ENCODE measurements at places on chromosomes 1 and 21. TPM values are rescaled to one million over a fixed set of nuclear protein-coding genes. Genes with fewer than 3 reads are reported as not detected.

Gene TMPRSS15
- total RNA-seq = 0.10 TPM

Gene LCE2C
- total RNA-seq = 3.4 TPM

Gene ESRRG
- total RNA-seq = 2.3 TPM

Gene NDUFV3
- total RNA-seq = 37.9 TPM

Gene TCHHL1
- 17.4 TPM for total RNA-seq

Gene WNT2B
- 4.7 TPM for total RNA-seq

Gene KLHL17
- total RNA-seq = 3.9 TPM

- peak; percentile 31 for DNase-seq
Observed at GRCh38 chr1:7643530-7643929, 127.6 kb upstream of the VAMP3 start.

DNA sequence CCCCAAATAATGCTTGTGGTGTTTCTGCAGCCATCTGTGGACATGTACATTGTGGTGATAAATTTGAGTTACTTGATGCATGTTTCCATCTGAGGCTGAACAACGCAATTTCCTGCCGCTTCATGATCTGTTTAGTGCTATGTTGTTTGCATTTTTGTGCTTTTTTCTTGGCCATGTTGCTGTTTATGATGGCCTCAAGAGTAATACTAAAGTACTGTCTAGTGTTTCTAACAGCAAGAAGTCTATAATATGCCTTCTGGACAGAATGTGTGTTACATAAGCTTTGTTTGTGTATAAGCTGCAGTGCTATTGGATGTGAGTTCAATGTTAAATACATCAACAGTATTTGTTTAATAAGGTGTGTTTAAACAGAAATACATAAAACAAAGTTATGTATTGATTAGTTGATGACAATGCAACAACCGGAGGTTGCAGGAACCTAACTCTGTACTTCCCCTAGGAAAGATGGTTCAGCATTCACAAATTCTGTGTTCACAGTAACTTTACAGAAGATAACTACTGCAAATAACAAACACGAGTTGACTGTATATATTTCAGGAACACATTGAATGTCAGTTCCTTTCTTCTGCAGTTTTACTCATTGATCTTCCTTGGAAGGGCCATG, 114.8 kb upstream of the USP24 start:
- DNase-seq = peak; percentile 84

- DNase-seq = no peak
Observed at GRCh38 chr1:167077128-167077867, 12.9 kb downstream of the GPA33 start.

DNA sequence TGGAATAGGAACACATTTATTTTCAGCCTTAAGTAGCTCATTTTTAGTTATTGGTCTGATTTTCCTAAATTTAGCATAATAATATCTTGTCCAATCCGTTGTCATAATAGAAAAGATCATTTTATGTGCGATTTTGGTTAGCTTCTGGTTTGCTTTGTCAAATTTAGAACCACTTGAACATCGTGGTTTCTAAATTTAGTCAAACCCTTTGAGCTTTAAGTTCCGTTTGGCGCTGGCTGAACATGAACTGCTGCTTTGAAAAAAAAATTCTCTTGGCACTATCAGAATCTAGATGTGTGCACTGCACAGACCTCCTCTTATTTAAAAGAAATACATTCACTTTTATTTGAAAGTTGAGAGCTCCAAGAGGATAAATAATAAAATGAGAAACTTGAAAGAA, 370.6 kb downstream of the PTPRC start:
- no peak for DNase-seq

DNA sequence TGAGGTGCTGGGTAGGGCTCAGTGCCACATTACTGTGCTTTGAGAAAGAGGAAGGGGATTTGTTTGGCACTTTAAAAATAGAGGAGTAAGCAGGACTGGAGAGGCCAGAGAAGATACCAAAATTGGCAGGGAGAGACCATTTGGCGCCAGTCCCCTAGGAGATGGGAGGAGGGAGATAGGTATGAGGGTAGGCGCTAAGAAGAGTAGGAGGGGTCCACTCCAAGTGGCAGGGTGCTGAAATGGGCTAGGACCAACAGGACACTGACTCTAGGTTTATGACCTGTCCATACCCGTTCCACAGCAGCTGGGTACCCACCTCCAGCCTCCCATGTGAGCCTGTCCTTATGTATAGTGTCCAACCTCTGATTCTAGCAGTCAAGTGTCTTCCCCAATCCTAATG, 1.0 kb upstream of the CRTC2 start:
- DNase-seq = no peak

DNA sequence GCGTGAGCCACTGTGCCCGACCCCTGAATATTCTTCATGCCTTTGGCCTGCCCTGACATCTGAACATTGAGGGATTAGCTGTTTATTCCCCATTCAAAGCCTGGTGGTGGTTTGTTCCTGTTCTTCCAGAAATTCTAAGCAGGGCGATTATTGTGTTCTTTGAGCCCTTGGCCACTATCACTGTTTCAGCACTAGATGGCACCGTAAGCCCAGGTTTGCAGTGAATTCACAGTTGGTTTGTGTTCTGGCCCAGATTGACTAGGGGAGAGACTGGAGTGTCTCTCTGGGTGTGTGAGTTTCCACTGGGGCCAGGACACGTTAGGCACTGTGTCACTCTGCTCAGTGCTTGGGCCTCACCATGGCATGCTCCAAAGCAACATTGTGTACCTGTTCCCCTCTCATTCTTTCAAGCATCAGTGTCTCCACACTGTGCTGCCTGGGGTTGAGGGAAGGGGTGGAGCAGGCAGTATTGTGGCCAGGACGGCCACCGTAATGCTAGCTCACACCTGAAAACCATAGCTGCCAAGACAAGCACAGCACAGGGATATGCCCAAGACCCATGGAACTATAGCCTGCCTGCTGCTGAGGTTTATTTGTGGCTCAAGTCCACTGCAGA, 52.7 kb downstream of the PKN2 start:
- DNase-seq = no peak

DNA sequence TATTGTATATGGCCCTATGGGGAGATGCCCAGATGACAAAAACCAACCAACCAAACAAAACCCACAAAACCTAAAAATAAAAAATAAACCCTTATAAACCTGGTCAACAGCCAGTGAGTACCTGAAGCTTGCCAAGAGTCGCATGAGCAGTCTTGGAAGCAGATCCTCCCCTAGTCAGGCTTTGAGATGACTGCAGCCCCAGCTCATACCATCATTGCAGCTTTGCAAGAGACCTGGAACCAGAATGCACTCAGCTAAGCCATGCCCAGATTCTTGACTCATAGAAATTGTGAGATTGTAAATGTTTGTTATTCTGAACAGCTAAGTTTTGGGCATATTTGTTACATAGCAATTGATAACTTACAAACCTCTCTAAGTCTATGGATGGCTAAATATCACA, 326.8 kb downstream of the HLX start:
- DNase-seq = no peak

DNA sequence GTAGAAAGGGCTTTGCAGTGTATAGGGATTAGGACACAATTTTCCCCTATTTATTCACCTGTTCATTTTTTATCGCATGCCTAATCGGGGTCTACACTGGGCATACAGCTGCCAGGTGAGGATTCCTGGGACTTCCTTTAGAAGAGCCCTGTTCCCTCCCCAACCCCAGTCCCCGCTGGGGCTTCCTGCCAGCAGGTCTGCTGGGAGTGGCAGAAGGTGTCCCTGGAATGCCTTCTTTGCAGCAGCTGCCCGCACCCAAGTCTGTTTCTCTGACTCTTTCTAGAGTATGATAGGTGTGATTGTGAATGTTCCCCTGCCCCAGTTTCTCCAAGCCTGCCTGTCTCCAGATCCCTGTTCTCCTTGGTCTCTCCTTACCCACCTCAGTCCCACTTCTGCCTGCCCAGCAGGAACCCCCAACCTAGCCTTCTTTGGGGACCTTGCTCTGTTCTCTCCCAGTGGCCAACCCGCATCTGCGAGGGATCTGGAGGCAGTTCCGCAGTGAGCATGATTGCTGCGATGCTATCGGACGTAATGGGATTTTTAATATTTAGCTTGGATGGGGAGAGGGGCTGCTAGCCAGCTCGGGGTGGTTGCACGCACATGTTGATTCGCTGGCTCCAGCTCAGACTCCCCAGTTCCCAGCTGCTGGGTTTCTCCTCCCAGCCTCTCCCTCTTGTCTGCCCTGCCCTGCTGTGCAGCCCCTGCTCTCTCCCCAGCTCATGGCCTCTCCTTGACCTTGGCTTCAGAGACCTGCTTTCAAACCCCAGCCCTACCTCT, 79.8 kb downstream of the EPHB2 start:
- DNase-seq = peak; percentile 62

GRCh38 chr1:183630748-183631147, 4.8 kb downstream of the ARPC5 start:
- DNase-seq = no peak

GRCh38 chr1:116105996-116106395, 5.2 kb upstream of the MAB21L3 start:
- DNase-seq = no peak

DNA sequence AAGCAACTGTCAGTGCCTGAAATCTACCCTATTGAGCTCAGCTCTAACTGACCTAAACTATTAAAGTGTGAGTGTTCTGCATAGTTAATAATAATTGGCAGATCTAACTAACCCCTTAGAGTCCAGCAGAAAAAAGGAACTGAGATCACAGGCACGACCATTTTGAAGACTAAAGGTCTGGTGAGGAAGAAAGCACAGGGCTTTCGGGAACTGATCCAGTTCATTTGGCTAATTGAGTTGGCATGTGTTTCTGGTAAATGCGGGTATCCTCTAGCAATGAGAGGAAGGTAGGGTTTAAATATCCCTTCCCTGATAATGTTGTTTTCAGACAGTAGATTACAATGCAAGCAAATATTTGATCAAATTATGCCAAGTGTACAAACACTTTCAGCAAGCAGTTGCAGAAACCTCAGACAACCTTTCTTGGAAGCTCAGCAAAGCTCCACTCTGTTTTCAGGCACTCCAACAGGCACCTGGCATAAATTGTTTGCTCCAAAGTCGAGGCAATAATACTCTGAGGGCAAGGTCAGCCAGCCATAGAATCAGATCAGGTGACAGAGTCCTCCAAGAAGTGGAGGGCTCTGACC, 100.8 kb downstream of the KCNK1 start:
- DNase-seq = no peak

DNA sequence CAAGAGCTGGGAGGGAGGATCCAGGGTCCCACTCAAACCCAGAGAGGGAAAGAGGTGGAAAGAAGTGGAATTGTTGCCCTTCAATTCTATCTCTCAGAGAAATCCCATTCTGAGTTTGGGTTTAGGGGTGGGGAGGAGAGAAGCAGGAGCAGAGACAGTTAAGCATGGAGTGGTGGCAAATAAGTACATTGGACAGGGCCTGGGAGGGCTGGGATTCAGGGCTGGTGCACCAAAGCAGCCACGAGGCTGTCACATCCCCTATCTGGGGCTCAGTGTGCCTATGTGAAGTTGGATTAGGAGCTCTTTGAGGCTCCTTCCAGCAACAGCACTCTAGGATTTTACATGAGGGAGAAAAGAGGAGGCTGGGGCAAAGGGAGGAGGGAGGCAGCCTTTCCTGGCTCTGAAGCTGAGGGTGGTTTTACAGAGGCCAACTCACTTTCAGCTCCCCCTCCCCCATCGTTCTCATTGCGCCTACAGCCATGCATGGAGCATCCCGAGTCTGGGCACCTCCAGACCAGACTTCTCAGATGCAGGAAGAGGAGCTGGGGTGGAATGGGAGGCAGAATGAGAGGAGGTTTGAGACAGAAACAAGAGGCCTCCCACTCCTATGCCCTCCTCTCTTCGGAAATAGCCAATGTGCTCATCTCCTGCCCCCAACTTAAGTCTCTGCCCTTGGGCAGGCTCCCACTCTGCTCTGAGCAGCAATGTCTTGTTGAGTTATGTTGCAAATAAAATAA, 3.0 kb upstream of the SYT6 start:
- DNase-seq = no peak

DNA sequence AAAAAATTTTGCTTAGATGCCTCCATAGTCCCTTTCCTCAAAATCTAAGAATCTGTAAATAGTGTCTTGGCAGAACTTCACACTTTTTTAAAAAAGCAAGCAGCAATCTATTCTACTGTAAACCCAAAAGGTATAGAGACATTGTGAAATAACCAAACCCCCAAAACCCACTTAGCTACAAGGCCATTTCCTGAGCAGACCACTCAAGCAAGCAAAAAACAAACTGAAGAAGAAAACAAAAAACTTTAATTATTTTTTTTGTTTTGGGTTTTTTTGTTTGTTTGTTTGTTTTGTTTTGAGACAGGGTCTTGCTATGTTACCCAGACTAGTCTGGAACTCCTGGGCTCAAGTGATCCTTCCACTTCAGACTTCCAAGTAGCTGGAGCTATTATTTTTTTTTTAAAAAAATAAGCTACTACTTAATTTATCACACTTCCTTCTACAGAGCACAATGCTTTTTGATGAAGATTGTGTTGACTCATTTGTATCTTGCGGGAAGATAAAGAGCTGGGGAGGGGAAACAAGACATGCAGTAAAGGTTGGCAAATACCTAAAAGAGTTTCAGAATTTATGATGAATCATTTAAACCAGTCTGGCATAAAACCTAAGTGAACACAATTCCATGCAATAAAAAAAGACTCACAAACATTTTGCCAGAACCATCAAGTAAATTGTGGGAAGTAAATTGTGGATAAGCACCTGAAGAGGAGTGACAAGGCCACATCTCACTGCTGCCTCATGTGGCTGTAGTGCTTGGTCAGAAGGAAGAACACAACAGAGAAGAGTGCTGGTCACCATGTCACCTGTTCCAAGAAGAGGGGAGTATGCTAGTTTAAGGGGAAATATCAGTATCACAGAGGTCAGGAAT, 2.7 kb upstream of the PTPN22 start:
- no peak for DNase-seq

DNA sequence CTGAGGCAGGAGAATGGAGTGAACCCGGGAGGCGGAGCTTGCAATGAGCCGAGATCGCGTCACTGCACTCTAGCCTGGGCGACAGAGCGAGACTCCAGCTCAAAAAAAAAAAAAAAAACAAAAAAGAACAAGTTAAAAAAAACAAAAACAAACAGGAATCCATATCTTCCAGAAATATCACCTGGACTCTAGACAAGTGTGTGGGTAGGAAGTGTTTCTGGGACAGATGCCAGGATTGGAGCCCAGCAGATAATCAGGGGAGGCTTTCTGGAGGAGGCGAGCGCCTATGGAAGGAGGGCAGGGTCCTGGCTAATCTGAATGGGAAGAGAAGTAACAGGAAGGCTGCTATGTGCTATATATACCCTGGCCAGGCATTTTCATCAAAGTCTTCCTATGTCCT, 43.6 kb upstream of the SYNC start:
- no peak for DNase-seq

DNA sequence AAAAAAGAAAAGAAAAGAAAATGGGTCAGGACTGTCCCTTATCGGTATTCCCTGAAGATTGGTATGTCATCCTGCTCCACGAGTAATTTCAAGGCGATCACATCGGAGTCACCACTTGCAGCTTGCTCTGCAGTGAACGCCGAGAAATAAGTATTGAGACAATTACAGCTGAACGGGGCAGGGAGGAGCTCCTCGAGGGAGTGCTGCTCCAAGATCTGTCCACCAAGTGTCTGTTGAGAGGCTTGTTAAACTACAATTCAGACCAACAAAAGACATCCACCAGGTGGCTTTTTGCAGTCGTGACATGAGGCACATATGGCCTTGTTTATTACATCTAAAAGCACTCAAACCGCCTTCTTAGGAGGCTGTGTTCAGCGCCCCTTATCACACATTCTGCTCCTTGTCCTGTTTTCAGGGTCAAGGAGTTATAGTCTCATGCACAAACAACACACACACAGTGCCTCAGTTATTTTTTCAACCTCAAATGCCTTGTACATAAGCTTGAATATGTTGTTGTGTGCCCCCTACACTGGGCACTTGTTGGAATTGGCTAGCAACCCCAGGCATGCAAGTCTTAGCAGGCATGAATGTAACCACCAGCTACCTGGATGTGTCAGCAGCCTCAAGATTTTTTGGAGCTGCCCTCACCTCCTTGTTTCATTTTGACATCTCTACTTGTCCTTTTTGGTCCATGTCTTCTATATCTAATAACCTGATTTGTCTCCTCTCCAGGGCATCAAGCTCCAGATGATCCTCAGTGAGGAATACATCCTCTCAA, 13.0 kb upstream of the CD48 start:
- no peak for DNase-seq

All from skin of body (tissue), 3 donors.